ENCODE measurements at places on chromosomes 3 and 15. TPM values are rescaled to one million over a fixed set of nuclear protein-coding genes. Genes with fewer than 3 reads are reported as not detected.

The STARD9 gene
- total RNA-seq = 6.0 TPM

The SQOR gene
- 0.25 TPM for total RNA-seq

The VPS33B gene
- total RNA-seq = 18.3 TPM

GRCh38 chr15:70967646-70968045 lies 75.0 kb downstream of the LRRC49 start:
- no peak overlapping the region for H3K4me3 ChIP-seq
- H3K4me1 ChIP-seq = no peaks in the 10 kb centered on the region
- no peak overlapping the region for H3K27ac ChIP-seq
- H3K36me3 ChIP-seq = no peaks in the 10 kb centered on the region

GRCh38 chr15:70245932-70246622 lies 148.4 kb upstream of the TLE3 start:
- H3K36me3 ChIP-seq = no peaks in the 10 kb centered on the region
- H3K4me1 ChIP-seq = peaks cover 6% of the 10 kb centered on the region
- no peaks in the 10 kb centered on the region for H3K27me3 ChIP-seq
- no peak overlapping the region for H3K27ac ChIP-seq

DNA sequence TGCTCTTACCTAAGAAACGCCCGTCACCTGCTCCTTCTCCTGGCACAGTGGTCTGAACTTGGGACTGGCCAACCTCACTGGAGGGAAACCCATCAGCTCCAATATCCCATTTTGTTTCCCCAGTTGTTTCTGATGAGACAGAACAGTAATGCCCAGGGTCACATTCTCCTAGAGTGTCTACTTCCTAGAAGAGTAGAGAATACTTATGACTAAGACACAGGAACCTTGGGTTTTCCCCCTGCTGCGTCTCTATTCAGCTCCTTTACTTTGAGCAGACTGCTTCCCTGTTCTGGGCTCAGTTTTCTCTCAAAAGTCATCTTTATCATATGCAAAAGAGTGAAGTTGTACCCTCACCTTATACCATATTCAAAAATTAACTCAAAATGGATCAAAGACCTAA lies 79.4 kb downstream of the POLR2M start:
- no peaks in the 10 kb centered on the region for H3K27me3 ChIP-seq
- H3K4me3 ChIP-seq = no peak overlapping the region
- no peaks in the 10 kb centered on the region for H3K36me3 ChIP-seq
- H3K4me1 ChIP-seq = no peaks in the 10 kb centered on the region

GRCh38 chr15:68469162-68470048 lies 37.4 kb upstream of the ITGA11 start:
- no peaks in the 10 kb centered on the region for H3K36me3 ChIP-seq
- no peak overlapping the region for H3K27ac ChIP-seq
- no peaks in the 10 kb centered on the region for H3K27me3 ChIP-seq
- H3K4me3 ChIP-seq = no peak overlapping the region
- H3K4me1 ChIP-seq = no peaks in the 10 kb centered on the region

GRCh38 chr3:11476735-11477144 lies 167.0 kb downstream of the VGLL4 start:
- no peaks in the 10 kb centered on the region for H3K36me3 ChIP-seq
- H3K27me3 ChIP-seq = no peaks in the 10 kb centered on the region
- DNase-seq = no peak
- no peak overlapping the region for H3K4me3 ChIP-seq
- H3K27ac ChIP-seq = no peak overlapping the region

GRCh38 chr3:161969867-161970266 lies 473.3 kb downstream of the OTOL1 start:
- no peaks in the 10 kb centered on the region for H3K36me3 ChIP-seq
- no peak overlapping the region for H3K27ac ChIP-seq
- H3K27me3 ChIP-seq = no peaks in the 10 kb centered on the region
- DNase-seq = no peak
- H3K4me1 ChIP-seq = no peaks in the 10 kb centered on the region

DNA sequence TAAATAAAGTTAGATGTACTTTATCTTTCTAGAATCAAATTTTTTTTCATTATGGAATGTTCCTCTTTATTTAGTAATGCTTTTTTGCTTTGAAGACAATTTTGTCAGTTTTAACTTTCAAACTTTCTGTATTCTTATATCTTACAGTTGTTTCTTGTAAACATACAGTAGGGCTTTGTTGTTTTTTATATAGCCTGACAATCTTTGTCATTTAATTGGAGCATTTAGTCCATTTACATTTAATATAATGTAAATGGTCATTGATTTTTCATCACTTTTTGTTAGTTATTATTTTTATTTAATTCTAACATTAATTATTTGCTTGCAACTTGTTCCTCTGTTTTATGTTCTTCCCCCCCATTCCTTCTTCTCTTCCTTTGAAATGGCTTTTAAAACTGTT lies 55.4 kb upstream of the RNU6-1 start:
- H3K4me3 ChIP-seq = no peak overlapping the region
- H3K4me1 ChIP-seq = no peaks in the 10 kb centered on the region
- no peak for DNase-seq
- no peaks in the 10 kb centered on the region for H3K27me3 ChIP-seq
- H3K27ac ChIP-seq = no peak overlapping the region

- no peaks in the 10 kb centered on the region for H3K27me3 ChIP-seq
- H3K4me3 ChIP-seq = no peak overlapping the region
- no peaks in the 10 kb centered on the region for H3K4me1 ChIP-seq
- no peak overlapping the region for H3K27ac ChIP-seq
Measured at GRCh38 chr3:16148783-16149182, 25.7 kb upstream of the GALNT15 start.

- H3K4me1 ChIP-seq = no peaks in the 10 kb centered on the region
- no peak overlapping the region for H3K27ac ChIP-seq
- no peak for DNase-seq
- no peaks in the 10 kb centered on the region for H3K27me3 ChIP-seq
Measured at GRCh38 chr15:66798426-66799061, 96.5 kb downstream of the SMAD6 start.
